ENCODE measurements at places on chromosomes 1 and 21. TPM values are rescaled to one million over a fixed set of nuclear protein-coding genes. Genes with fewer than 3 reads are reported as not detected.

The KIFAP3 gene
- 19.6 TPM for total RNA-seq

The PLA2G2C gene
- total RNA-seq: not detected

The SLC45A3 gene
- total RNA-seq: 16.9 TPM

The FMN2 gene
- not detected for total RNA-seq

The SRSF11 gene
- total RNA-seq: 168 TPM

The LRRIQ3 gene
- total RNA-seq: 1.1 TPM

The RAVER2 gene
- total RNA-seq: 13.9 TPM

The ATAD3C gene
- not detected for total RNA-seq

The B3GALT5 gene
- total RNA-seq: not detected

The S100A2 gene
- 4.0 TPM for total RNA-seq

- DNase-seq: no peak
- H3K27me3 ChIP-seq: no peaks in the 10 kb centered on the region
- no peak overlapping the region for H3K27ac ChIP-seq
- H3K4me3 ChIP-seq: no peak overlapping the region
- H3K36me3 ChIP-seq: no peaks in the 10 kb centered on the region
Observed at GRCh38 chr1:222057162-222057561, 315.3 kb upstream of the DUSP10 start.

GRCh38 chr1:112772781-112773180, 57.6 kb upstream of the PPM1J start:
- H3K27ac ChIP-seq: no peak overlapping the region
- no peaks in the 10 kb centered on the region for H3K4me1 ChIP-seq
- no peak overlapping the region for H3K4me3 ChIP-seq
- peaks cover 3% of the 10 kb centered on the region for H3K27me3 ChIP-seq
- no peaks in the 10 kb centered on the region for H3K36me3 ChIP-seq
- DNase-seq: no peak

DNA sequence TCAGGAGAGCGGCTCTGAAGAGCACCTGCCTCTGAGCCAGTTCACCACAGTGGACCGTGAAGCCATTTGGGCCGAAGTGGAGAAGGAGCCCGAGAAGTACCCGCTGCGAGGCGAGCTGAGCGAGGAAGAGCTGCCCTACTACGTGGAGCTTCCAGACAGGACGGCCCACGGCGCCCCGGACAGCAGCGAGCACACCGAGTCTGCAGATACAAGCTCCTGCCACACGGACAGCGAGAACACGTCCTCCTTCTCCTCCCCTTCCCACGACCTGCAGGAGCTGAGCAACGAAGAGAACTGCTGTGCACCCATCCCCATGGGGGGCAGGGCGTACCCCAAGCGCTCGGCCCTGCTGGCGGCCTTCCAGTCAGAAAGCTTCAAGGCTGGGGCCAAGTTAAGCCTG, 74.9 kb upstream of the MORC3 start:
- no peak overlapping the region for H3K27ac ChIP-seq
- no peaks in the 10 kb centered on the region for H3K36me3 ChIP-seq
- no peak for DNase-seq
- no peaks in the 10 kb centered on the region for H3K4me1 ChIP-seq
- H3K4me3 ChIP-seq: no peak overlapping the region

DNA sequence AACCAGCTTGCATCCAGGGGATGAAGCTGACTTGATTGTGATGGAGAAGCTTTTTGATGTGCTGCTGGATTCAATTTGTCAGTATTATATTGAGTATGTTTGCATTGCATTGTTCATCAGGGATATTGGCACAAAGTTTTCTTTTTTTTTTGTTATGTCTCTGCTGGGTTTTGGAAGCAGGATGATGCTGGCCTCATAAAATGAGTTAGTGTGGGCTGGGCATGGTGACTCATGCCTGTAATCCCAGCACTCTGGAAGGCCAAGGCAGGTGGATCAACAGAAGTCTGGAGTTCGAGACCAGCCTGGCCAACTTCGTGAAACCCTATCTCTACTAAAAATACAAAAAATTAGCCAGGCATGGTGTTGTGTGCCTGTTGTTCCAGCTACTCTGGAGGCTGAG, 8.6 kb downstream of the OR2L3 start:
- no peak overlapping the region for H3K4me3 ChIP-seq
- H3K27ac ChIP-seq: no peak overlapping the region
- H3K36me3 ChIP-seq: no peaks in the 10 kb centered on the region
- H3K27me3 ChIP-seq: no peaks in the 10 kb centered on the region
- no peaks in the 10 kb centered on the region for H3K4me1 ChIP-seq
- DNase-seq: no peak

DNA sequence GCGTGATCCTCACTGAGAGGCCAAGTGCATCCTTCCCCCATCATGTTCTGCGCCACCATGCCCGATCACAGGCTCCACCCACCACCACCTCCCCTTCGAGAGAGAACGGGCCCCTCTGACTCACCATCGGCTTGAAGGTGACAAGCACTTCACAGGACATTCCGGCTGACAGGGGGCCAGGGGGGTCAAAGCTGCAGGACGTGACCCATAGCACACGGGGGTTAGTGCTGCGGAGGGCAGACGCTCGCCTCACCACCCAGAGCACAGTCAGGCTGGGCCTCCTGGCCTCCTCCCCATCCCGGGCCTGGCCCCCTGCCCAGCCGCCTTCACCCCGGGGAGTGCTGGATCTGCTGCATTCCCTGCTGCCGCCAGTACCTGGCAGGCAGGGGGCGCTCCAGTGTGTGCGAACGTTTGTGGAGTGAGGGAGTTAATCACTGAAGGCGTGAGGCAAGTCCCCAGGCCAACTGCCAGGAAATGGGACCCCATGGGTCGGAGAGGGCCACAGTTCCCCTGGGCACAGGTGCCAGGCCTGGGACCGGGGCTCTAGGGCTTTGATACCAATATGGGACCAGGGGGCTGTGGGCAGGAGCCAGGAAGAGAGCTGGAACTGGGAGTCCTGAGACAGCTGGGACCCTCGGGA, 40.9 kb upstream of the TMEM52 start:
- H3K4me3 ChIP-seq: no peak overlapping the region
- no peaks in the 10 kb centered on the region for H3K4me1 ChIP-seq
- H3K36me3 ChIP-seq: no peaks in the 10 kb centered on the region
- DNase-seq: peak; percentile 55
- peaks cover 3% of the 10 kb centered on the region for H3K27me3 ChIP-seq
- no peak overlapping the region for H3K27ac ChIP-seq

DNA sequence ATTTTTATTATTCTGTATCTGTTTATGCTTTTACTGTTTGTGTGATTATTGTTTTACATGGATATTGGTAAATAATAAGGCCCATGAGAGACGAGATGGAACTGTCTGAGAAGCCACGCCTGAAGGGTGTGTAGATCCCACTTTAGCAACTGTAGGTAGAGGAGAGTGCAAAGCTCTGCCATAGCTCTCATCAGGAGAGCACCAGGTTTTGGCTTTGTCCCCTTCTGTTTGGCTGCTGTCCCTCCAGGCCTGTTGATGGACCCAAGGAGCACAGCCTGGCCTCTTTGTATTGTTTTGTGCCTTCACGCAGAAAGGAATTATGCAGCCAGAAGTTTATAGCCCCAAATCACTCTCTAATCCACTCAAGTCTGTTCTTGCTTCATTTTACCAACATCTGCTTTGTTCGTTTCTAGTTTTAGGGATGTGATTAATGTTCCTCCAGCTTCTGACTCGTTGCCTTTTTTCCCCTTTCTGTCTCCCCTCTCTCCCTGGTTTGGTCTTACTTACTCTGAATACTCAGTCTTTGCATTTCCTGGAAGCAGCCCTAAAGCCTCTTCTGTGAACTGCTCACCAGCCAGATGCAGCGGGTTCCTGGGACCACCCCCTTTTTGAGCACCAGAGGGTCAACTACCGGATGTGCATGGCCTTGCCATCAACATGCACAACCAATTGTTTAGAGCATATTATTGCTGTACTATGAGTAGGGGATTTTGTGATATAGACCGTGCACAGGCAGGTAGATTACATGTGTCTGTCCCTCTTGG, 127.3 kb downstream of the HHAT start:
- no peaks in the 10 kb centered on the region for H3K4me1 ChIP-seq
- no peak overlapping the region for H3K4me3 ChIP-seq
- no peak for DNase-seq
- H3K36me3 ChIP-seq: no peaks in the 10 kb centered on the region
- no peak overlapping the region for H3K27ac ChIP-seq

DNA sequence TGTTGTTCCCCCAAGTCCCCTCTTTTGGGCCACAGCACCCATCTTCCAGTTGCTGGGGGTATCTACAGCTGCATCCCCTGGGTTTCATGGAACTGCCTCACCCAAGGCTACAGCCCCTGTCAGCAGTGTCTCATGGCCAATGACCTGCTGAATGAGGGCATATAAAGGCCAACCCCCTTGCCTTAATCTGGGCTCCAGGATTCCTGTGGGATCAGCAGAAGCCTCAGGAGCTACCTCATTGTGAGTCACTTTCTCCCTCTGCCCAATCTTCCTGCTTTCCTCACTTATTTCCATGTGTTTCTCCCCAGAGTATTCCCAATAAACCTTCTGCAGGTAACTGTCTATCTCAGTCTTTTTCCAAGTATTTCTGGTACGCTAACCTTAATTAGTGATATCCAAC, 37.3 kb upstream of the SYT14 start:
- no peak overlapping the region for H3K27ac ChIP-seq
- H3K4me1 ChIP-seq: peaks cover 11% of the 10 kb centered on the region
- no peaks in the 10 kb centered on the region for H3K36me3 ChIP-seq
- no peaks in the 10 kb centered on the region for H3K27me3 ChIP-seq
- no peak overlapping the region for H3K4me3 ChIP-seq

DNA sequence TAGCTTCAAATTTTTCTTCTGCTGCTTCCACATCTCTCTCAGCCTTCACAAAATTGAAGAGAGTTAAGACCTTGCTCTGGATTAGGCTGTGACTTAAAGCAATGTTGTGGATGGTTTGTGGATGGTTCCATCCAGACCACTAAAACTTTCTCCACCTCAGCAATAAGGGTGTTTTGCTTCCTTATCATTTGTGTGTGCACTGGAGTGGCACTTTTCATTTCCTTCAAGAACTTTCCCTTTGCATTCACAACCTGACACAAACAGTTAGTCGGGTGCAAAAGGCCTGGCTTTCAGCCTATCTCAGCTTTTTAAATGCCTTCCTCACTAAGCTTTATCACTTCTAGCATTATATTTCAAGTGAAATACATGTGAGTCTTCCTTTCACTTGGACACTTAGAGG, 30.3 kb downstream of the DENND1B start:
- H3K4me3 ChIP-seq: no peak overlapping the region
- no peaks in the 10 kb centered on the region for H3K4me1 ChIP-seq
- no peak for DNase-seq

GRCh38 chr1:53369034-53369750, 41.3 kb upstream of the LRP8 start:
- H3K36me3 ChIP-seq: no peaks in the 10 kb centered on the region
- H3K4me1 ChIP-seq: no peaks in the 10 kb centered on the region
- no peak overlapping the region for H3K4me3 ChIP-seq
- peaks cover 2% of the 10 kb centered on the region for H3K27me3 ChIP-seq

DNA sequence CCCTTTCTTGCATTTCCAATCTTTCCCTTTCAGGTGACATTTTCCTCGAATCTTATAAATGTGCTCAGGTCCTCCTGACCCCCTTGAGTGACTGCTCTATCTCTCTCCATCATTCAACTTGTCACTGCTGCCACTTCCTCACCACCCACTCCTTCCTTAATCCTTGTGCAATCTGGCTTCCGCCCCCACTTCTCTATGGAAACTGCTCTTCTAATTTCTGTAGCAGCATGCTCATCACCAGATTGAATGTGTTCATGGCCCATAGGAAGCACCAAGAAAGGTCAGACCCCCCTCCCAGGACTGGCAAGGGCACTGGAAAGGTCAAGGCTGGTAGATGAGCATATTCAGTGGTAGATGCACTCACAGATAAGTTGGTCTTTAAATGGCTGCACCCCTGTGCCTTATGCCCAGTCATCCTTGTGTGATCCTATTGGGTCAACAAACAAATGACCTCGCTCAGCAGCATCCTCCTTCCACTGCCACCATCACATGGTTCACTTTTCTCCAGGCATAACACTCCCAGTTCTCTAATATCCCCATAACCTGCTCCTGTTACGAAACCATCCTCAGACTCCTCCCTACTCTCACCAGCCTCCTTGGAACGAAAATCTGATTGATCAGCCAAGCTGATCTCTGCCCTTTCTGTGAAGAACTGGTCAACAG, 288.5 kb upstream of the POU3F1 start:
- H3K36me3 ChIP-seq: no peaks in the 10 kb centered on the region
- H3K27ac ChIP-seq: no peak overlapping the region
- DNase-seq: no peak
- no peaks in the 10 kb centered on the region for H3K27me3 ChIP-seq

DNA sequence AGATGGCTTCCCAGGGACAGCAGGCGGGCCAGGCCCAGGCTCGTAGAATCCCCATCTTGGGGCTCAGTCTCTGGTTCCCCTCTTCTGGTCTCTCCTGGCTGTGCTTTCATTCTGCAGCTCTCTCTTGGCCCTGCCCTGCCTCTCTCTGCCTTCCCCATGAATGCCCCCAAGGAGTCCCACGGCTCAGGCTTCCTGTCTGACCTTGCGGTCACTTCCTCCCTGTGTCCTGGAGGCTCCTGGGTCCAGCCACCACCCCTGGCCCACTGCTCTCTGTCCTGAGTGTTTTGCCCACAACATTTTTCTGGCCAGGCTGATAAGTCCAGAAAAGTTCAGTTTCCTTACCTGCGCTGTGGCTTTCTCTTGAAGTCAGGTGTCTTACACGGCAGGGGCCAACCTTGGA, 29.1 kb downstream of the PIGP start:
- H3K4me3 ChIP-seq: no peak overlapping the region
- H3K27ac ChIP-seq: no peak overlapping the region
- no peak for DNase-seq
- no peaks in the 10 kb centered on the region for H3K4me1 ChIP-seq
- H3K36me3 ChIP-seq: no peaks in the 10 kb centered on the region

DNA sequence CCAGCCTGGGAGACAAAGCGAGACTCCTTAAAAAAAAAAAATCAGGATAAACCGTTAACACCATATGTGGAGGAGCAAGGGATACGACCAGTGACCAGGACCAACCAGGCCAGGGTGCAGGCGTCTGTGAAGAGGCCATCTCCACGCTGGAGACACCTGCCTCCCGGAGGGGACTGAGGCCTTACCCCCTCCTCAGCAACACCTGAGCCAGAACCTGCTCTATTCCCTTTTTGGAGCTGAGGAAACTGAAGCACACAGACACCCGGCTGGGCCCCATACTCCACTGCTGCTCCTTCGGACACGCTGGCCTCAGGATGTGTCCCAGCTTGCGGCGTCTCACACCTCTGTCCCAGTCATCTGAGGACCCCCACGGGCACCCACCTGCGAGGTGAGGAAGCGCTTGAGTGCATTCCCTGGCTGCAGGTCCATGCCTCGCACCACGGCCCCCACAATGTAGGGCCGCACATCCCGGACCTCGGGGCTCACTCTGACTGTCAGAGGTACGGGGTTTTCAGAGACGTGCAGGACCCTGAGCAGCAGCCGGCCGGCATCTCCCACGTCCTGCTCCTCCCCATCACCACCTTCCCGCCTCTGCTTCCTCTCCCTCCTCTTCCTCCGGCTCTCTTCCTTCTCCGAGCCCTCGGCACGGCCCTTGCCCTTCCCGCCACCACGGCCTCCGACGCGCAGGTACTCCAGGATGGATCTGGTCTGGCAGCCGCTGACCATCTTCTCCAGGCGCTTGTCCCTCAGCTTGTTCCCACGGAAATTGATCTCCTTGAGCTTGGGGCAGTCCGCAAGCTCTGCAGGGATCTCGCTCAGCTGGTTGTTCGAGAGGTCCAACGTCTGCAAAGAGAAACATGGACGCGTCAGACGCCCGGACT, 9.6 kb downstream of the LRRC47 start:
- no peaks in the 10 kb centered on the region for H3K4me1 ChIP-seq
- no peak overlapping the region for H3K27ac ChIP-seq
- no peaks in the 10 kb centered on the region for H3K27me3 ChIP-seq
- peaks cover 33% of the 10 kb centered on the region for H3K36me3 ChIP-seq
- no peak for DNase-seq

GRCh38 chr1:89821322-89822108, 683 bp downstream of the LRRC8D start:
- DNase-seq: peak; percentile 31
- H3K4me1 ChIP-seq: peaks cover 11% of the 10 kb centered on the region
- H3K4me3 ChIP-seq: peak overlapping the region; percentile 70
- no peaks in the 10 kb centered on the region for H3K27me3 ChIP-seq
